Left lung (tissue), 14 donors: ENCODE measurements at places on chromosomes 6 and 20. TPM values are rescaled to one million over a fixed set of nuclear protein-coding genes. Genes with fewer than 3 reads are reported as not detected.

The SAPCD1 gene
- total RNA-seq = 1.3 TPM

The GSTA4 gene
- 63.0 TPM for total RNA-seq

The ARMC2 gene
- total RNA-seq = 8.0 TPM

The APCDD1L gene
- total RNA-seq = 0.13 TPM

The PCNA gene
- total RNA-seq = 93.9 TPM

The SIRPD gene
- 0.79 TPM for total RNA-seq

The MATN4 gene
- 0.23 TPM for total RNA-seq

DNA sequence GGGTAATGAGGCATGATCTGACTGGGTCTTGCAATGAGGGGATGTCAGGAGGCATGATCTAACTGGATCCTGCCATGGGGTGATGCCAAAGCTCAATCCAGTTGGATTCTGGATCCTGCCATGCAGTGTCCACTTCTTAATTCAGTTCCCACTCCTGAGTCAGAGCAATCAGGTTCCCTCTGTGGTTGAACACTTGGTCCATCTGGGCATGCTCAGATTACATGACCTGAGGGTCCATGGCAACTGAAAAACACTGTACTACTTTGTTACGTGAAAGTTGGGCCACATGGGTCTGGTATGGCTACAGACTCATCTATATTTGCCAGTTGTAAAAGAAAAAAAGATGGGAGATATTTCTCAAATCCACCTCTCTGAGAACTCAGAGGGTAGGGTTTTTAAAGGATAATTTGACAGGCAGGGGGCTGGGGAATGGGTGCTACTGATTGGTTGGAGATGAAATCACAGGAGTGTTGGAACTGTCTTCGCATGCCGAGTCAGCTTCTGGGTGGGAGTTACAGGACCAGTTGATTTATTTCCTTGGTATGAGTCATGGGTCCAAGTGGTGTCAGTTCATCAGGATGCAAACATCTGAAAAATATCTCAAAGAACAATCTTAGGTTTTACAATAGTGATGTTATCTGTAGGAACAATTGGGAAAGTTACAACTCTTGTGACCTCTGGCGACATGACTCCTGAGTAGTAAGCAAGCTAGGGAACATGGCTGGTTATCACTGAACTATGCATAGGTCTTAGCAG lies 21.6 kb downstream of the C6orf163 start:
- no peak for DNase-seq
- no peak overlapping the region for H3K27ac ChIP-seq
- no peak overlapping the region for H3K4me3 ChIP-seq
- H3K27me3 ChIP-seq = no peaks in the 10 kb centered on the region
- no peaks in the 10 kb centered on the region for H3K4me1 ChIP-seq

GRCh38 chr6:53540129-53540692 lies 4.7 kb downstream of the GCLC start:
- H3K27me3 ChIP-seq = no peaks in the 10 kb centered on the region
- no peak overlapping the region for H3K4me3 ChIP-seq
- no peak overlapping the region for H3K27ac ChIP-seq
- no peak for DNase-seq
- H3K36me3 ChIP-seq = no peaks in the 10 kb centered on the region

- no peaks in the 10 kb centered on the region for H3K4me1 ChIP-seq
- H3K27ac ChIP-seq = no peak overlapping the region
- no peak for DNase-seq
- no peaks in the 10 kb centered on the region for H3K27me3 ChIP-seq
Measured at GRCh38 chr6:28134015-28134414, 7.7 kb upstream of the ZKSCAN8 start.

- H3K27ac ChIP-seq = no peak overlapping the region
- no peak for DNase-seq
- no peaks in the 10 kb centered on the region for H3K36me3 ChIP-seq
- H3K4me3 ChIP-seq = no peak overlapping the region
- peaks cover 13% of the 10 kb centered on the region for H3K4me1 ChIP-seq
Measured at GRCh38 chr6:26360451-26361416, 4.3 kb upstream of the BTN3A2 start.

- peaks cover 95% of the 10 kb centered on the region for H3K27me3 ChIP-seq
- H3K4me3 ChIP-seq = peak overlapping the region; percentile 61
- no peak for DNase-seq
- no peak overlapping the region for H3K27ac ChIP-seq
- peaks cover 40% of the 10 kb centered on the region for H3K4me1 ChIP-seq
- no peaks in the 10 kb centered on the region for H3K36me3 ChIP-seq
Measured at GRCh38 chr6:10412461-10413261, 2.2 kb downstream of the TFAP2A start.

GRCh38 chr20:17863577-17864292 lies 104.9 kb downstream of the SNX5 start:
- no peak for DNase-seq
- peaks cover 13% of the 10 kb centered on the region for H3K4me1 ChIP-seq
- H3K36me3 ChIP-seq = no peaks in the 10 kb centered on the region
- H3K27ac ChIP-seq = no peak overlapping the region
- H3K27me3 ChIP-seq = no peaks in the 10 kb centered on the region

GRCh38 chr20:53660947-53661381 lies 67.3 kb upstream of the ZNF217 start:
- H3K36me3 ChIP-seq = no peaks in the 10 kb centered on the region
- H3K27me3 ChIP-seq = no peaks in the 10 kb centered on the region
- H3K4me1 ChIP-seq = peaks cover 17% of the 10 kb centered on the region
- no peak for DNase-seq
- no peak overlapping the region for H3K4me3 ChIP-seq

DNA sequence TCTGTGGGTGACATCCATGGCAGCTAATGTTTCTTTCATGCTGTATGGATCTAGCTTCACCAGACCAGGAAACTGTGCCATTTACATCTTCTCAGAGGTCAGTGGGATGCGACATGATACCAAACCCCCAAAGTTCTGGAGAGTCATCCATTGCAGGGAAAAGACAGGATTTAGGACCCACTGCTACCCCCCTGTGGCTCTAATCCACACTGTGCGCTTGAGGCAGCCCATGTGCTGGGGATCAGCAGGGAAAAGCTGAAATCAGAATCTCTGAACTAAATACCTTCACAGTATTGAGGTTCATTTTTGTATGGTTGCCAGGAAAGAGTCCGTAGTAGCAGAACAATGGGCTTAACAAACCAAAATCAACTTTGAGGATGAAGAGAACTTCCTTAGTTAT lies 164.4 kb downstream of the TMEM242 start:
- no peak overlapping the region for H3K4me3 ChIP-seq
- DNase-seq = no peak
- H3K27me3 ChIP-seq = no peaks in the 10 kb centered on the region
- peaks cover 11% of the 10 kb centered on the region for H3K36me3 ChIP-seq

DNA sequence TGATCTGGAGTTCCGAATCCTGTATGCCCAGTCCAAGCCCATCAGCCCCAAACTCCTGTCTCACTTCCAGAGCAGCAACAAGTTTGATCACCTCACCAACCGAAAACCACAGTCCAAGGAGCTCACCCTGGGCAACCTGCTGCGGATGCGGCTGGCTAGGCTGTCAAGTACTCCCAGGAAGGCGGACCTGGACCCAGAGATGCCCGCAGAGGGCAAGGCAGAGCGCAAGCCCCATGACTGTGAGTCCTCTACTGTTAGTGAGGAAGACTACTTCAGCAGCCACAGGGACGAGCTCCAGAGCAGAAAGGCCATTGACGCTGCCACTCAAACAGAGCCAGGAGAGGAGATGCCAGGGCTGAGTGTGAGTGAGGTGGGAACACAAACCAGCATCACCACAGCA lies 10.5 kb upstream of the DHX35 start:
- no peak overlapping the region for H3K4me3 ChIP-seq
- H3K27me3 ChIP-seq = no peaks in the 10 kb centered on the region
- H3K27ac ChIP-seq = no peak overlapping the region
- no peak for DNase-seq
- H3K4me1 ChIP-seq = no peaks in the 10 kb centered on the region

DNA sequence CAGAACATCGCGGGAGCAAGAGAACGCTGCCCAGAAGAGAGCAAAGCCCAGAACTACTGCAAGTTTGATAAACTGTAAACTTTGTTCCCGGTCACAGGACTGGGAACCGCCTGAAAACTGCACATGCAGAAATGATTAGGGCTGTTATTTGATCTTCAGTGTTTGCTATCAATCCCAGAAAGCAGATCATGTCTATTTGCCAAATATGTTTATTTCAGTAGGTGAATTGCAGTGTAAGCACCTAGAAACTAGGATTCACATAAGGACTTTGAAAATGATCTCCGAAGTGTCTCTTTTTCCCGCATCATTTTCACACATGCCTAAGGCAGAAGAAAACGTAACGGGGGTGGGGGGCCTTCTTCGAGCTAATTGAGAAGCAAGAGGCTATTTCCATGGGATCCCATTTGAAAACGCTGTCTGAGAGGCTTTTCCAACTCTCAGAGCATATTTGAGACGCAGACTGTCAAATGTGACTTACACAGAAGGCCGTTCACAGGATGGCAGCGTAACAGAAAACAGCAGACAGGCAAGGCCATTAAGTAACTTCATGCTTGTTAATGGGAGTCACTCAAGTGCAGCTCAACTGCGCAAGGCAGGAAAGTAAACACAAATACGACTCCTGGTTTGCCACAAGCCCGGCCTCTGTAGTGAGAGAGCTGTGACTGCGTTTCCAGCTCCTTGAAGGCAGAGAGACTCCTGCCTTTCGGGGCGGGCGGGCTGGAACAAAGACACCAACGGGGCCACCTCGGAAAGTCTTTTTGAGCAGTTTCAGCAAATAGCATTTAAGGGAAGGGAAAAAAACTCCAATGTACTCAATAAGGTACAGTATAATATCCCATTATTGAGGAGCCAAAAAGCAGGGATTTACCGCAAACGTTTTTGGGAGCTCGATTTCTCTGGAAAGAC lies 144.7 kb upstream of the ZNF217 start:
- no peak overlapping the region for H3K4me3 ChIP-seq
- H3K27me3 ChIP-seq = no peaks in the 10 kb centered on the region
- peaks cover 26% of the 10 kb centered on the region for H3K4me1 ChIP-seq
- DNase-seq = peak; percentile 78

DNA sequence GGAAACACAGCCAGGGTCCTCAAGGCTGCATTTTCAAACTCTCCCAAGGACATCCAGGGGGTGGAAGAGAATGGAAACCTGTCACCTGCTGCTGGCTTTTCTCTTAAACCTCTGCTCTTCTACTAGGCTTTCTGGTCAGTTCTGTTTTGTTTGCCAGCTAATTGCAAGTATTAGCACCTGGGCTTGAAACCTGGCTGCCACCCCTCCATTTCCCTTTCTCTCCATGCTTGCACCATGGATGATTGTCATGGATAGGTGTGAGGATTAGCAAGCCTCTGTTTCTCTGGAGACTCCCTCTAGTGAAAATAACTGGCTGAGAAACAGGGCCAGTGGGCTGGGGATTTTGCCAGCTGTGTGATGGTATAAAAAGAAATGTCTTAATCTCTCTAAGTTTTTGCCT lies 33.0 kb upstream of the GPR6 start:
- DNase-seq = no peak
- no peaks in the 10 kb centered on the region for H3K27me3 ChIP-seq
- no peaks in the 10 kb centered on the region for H3K4me1 ChIP-seq
- H3K36me3 ChIP-seq = no peaks in the 10 kb centered on the region
- no peak overlapping the region for H3K27ac ChIP-seq

DNA sequence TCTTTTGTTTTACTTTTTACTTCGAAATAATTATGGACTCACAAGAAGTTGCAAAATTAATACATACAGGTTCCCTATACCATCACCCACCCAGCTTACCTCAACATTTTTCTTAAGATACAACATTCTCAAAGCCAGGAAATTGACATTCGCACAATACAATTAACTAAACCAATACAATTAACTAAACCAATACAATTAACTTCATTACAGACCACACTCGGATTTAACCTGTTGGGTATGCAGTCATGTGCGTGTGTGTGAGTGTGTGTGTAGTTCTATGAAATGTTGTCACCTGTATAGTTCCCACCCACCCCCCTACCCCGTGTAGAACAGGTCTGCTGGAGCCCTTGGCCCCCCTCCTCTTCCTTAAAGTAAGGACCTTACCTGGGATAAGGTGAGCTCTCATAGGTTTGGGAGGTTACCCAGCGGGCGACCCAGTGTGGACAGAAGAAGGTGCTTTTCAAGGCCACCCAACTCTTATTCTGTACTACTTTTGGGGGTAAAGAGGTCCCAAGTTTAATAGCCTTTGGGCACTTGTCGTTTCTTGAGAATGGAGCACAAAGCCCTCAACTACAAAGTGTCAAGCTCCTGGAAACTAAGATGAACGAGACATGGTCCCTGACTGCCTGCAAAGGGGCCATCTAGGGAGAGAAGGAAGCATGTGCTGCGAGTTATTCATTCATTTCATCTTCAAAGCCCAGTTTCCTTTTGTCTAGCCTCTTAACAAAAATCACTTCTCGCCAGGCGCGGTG lies 544 bp upstream of the STK38 start:
- DNase-seq = no peak
- H3K27ac ChIP-seq = peak overlapping the region; percentile 96
- no peaks in the 10 kb centered on the region for H3K36me3 ChIP-seq
- H3K4me1 ChIP-seq = peaks cover 50% of the 10 kb centered on the region
- H3K27me3 ChIP-seq = no peaks in the 10 kb centered on the region
